ENCODE measurements at places on chromosomes 1 and 21. TPM values are rescaled to one million over a fixed set of nuclear protein-coding genes. Genes with fewer than 3 reads are reported as not detected.

The GJA5 gene
- total RNA-seq, result 1.2 TPM

The DNAJC11 gene
- 52.7 TPM for total RNA-seq

The OR14K1 gene
- total RNA-seq, result 3.0 TPM

The ADORA1 gene
- 43.2 TPM for total RNA-seq

The GOLT1A gene
- 1.5 TPM for total RNA-seq

The C8A gene
- not detected for total RNA-seq

The GPR52 gene
- total RNA-seq, result 4.8 TPM

The S100A9 gene
- total RNA-seq, result 4.6 TPM

The NDUFS2 gene
- 117 TPM for total RNA-seq

The CASQ1 gene
- 5.6 TPM for total RNA-seq

The RIPK4 gene
- 10.2 TPM for total RNA-seq

The KRTAP10-8 gene
- total RNA-seq, result not detected

The KRTAP12-1 gene
- total RNA-seq, result not detected

The IL19 gene
- total RNA-seq, result not detected

The FMO1 gene
- 1.7 TPM for total RNA-seq

The OR6K3 gene
- total RNA-seq, result 0.19 TPM

The NES gene
- total RNA-seq, result 27.7 TPM

The AIM2 gene
- 1.9 TPM for total RNA-seq

The GJB4 gene
- total RNA-seq, result not detected

The MPL gene
- 0.47 TPM for total RNA-seq

The FCN3 gene
- 6.9 TPM for total RNA-seq

The TXNIP gene
- 268 TPM for total RNA-seq

The NID1 gene
- 18.8 TPM for total RNA-seq

The NIBAN1 gene
- total RNA-seq, result 4.0 TPM

The RBM11 gene
- 5.1 TPM for total RNA-seq

The MSH4 gene
- total RNA-seq, result 5.5 TPM

The SERPINC1 gene
- 0.93 TPM for total RNA-seq

The MTARC2 gene
- 56.7 TPM for total RNA-seq

The NT5C1A gene
- total RNA-seq, result 2.1 TPM

The PPIAL4G gene
- 0.12 TPM for total RNA-seq

The PTCH2 gene
- total RNA-seq, result 36.8 TPM

The UBL4B gene
- 34.1 TPM for total RNA-seq

The ODR4 gene
- total RNA-seq, result 23.0 TPM

The SYPL2 gene
- total RNA-seq, result 46.1 TPM

The MYOG gene
- 0.47 TPM for total RNA-seq

The HNRNPU gene
- 467 TPM for total RNA-seq

The UMODL1 gene
- total RNA-seq, result 1.7 TPM

The TNFAIP8L2 gene
- 0.99 TPM for total RNA-seq

The LCE3E gene
- not detected for total RNA-seq

The NBPF6 gene
- 1.8 TPM for total RNA-seq

The SMIM11 gene
- 5.0 TPM for total RNA-seq

The FCRL4 gene
- total RNA-seq, result 0.12 TPM

The RNU1-2 gene
- under 0.01 TPM for total RNA-seq

The NUF2 gene
- total RNA-seq, result 21.3 TPM

The ATP6V1G3 gene
- not detected for total RNA-seq

The GPR161 gene
- 6.7 TPM for total RNA-seq

The RSPH1 gene
- total RNA-seq, result 10.4 TPM

The KPRP gene
- total RNA-seq, result not detected

The LCE2A gene
- not detected for total RNA-seq

The GPR37L1 gene
- 1.6 TPM for total RNA-seq

The OR13G1 gene
- total RNA-seq, result 0.19 TPM

All from testis (tissue), 5 donors.